ENCODE measurements at places on chromosomes 4 and X.
A peak's percentile ranks its signal among the peaks of the same experiment; 100 is the strongest.

- no peak for DNase-seq
These were observed 22.4 kb downstream of the RS1 start for GRCh38 chrX:18649498-18649951.

- no peak for DNase-seq
These were observed 117.2 kb downstream of the GATB start for GRCh38 chr4:151643564-151643963.

GRCh38 chr4:183337833-183338232 is 15.6 kb upstream of the CLDN24 start:
- DNase-seq, result no peak

DNA sequence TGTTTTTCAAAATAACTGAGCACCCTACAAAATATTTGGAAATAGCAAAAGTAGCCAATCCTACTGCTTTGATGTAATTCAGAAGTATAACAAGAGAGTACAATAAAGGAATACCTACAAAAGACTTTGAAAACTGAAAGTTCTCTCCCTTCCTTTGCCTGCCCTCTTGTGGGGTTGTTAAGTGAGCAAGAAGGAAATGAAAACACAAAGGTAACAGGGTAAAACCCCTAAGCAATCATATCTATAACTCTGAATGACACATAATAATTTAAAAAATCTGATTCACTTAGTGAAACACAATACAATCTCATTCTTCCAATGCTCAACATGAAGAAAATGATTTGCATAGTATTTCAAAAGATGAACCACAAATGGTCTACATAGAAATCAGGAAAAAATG is 98.2 kb downstream of the FRYL start:
- peak; percentile 46 for DNase-seq

DNA sequence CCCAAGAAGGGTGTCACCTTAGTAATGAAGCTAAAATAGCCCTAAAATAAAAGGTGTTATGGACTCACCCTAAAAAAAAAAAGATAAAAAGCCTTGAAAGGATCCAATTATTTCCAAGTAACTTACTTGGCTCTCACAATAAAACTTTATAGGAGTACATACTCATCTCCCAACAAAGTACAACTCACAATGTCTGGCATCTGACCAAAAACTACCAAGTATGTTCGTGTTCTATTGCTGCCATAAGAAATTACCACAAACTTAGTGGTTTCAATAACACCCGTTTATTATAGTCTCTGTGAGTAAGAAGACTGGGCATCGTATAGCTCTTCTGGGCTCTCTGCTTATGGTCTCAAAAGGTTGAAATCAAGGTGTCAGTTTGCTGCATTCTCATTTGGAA is 51.0 kb downstream of the BEX1 start:
- no peak for DNase-seq

DNA sequence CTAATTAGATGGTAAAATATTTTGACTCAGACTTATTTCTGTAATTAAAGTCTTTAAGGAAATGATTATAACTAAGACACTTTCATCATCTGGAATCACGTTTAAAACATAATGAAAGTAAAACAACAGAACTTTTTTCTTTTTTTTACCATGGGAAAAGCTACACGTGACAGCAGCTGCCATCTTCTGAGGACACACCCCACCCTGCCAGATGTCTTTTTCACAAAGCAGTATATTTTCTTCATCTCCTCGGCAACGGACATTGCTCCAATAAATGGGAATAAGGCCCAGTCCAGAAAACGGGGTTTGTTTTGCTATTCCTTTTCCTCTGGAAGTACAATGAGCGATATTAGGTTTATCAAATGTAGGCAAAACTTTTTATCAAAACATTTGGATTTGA is 17.5 kb downstream of the PRSS12 start:
- no peak for DNase-seq

- no peak for DNase-seq
These were observed 487.2 kb upstream of the LCORL start for GRCh38 chr4:18508786-18509185.

DNA sequence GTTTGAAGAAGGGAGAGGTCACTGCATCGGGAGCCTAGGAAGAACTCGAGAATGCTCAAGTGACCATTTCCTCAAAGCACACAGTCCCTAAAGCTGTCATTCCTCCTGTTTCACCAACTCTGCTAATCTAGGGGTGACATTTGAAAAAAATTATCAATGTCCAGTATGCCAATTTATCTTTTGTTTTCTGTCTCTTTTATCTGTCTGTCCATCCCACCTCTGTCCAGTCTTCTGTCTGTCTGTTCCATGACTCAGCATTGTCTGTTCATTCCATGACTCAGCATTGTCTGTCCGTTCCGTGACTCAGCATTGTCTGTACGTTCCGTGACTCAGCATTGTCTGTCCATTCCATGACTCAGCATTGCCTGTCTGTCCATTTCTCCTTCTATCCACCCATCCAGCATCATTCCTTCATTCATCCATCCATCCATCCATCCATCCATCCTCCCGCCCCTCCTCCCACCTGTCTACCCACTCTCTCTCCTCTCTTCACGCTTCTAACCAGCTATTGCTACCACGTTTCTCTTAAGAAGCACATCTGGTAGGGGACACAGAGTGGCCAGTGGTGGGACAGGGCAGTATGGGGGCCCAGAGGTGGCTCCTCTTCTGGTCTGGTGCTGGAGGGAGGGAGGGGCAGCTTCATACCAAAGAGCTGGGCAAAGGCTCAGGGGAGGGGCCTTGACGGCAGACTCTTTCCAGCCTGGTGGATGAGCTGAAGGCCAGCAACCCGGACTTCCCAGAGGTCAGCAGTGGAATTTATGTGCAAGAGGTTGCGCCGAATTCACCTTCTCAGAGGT is 34.1 kb downstream of the HTRA3 start:
- no peak for DNase-seq

DNA sequence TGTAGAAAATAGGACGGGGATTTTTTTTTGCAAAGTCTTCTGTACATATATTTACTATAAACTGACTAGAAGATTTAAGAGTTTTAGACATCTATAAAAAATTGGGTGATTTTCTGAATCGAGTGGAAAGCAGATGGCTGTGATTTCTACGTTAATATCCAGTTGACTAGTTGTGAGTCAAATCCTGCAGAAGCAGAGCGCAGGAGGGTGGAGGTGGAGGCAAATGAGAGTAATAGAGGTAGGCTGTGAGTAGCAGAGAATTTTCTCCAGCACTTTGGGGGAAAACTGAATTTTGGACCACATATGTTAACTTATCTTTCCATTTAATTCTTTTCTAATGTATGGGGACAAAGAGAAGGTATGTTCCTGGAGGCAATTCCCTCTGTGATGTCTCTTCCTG is 82.1 kb upstream of the SOX3 start:
- DNase-seq, result no peak

DNA sequence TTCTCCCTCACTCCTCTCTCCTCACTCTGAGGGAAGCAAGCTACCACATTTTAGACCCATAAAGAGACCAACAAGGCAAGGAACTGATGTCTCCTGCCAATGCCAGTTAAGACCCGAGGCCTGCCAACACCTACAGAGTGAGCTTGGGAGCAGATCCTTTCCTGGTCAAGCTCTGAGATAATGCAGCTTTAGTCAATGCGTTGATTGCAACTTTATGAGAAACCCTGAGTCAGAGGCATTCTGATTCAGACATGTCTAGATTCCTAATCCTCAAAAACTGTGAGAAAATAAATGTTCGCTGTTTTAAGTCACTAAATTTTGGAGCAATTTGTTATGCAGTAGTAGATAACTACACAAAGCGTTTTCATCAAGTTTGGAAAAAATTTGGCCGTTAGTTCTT is 115.5 kb downstream of the JADE1 start:
- no peak for DNase-seq

DNA sequence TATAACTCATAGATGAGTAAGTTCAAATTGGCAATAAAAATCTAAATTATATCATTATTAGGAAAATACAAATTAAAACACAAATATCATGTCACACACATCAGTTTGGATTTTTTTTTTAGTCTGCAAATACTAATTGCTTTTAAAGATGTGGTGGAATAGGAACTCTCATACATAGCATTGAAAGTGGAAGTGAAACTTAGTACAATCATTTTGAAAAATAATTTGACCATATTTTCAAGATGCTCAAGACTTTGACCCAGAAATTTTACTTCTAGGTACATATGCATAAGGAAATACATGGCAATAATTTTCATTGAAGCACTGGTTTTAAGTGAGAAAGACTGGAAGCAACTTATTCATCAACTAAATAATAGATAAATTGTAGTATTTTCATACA is 147.5 kb upstream of the SMIM31 start:
- no peak for DNase-seq

DNA sequence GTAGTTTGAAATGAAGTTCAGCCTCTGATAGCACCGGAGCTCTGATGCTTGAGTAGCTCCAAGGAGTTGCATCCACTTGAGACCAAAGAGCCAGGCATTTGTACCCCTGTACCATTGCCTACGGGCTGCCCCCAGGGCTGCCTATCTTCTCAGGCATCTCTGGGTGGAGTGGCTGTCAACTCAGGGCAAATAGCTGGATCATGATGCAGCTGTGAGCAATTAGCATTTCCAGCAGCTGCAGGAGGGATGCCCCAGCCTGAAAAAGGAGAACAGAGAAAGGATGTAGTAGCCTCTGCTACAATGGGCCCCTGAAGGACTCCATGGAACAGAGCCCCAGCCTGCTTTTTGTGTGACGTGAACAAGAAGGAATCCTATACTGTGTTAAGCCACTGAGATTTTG is 492.6 kb downstream of the BCOR start:
- DNase-seq, result no peak

DNA sequence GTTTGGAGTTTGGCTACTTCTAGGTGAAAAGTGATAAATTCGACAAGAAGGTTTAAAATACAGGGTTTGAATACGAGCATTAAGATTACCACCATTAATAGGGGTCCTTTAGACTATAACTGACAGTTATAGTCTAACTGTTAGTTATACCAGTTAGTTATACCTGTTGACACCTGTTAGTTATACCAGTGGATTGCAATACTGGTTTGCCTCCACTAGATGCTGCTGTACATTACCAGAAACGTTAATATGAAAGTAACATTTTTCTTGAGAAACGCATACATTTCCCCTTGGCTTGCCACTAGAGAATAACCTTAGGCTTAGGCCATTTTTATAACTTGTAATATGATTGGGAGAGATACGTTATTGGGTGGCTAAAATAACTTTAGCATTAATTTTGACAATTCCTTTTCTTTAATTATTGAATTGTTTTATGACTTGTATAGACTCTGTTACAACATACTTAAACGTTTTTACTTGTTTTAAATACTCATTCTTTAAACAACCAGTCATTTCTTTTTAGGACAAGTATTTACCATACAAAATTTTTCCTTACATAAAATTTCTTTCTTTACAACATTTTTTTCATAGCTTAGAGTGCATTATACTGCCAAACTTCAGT is 911.2 kb downstream of the FSTL5 start:
- no peak for DNase-seq

GRCh38 chr4:139767168-139767567 is 101.5 kb downstream of the MGST2 start:
- DNase-seq, result no peak

- DNase-seq, result no peak
These were observed 420.8 kb upstream of the DIPK2B start for GRCh38 chrX:45621376-45622041.

DNA sequence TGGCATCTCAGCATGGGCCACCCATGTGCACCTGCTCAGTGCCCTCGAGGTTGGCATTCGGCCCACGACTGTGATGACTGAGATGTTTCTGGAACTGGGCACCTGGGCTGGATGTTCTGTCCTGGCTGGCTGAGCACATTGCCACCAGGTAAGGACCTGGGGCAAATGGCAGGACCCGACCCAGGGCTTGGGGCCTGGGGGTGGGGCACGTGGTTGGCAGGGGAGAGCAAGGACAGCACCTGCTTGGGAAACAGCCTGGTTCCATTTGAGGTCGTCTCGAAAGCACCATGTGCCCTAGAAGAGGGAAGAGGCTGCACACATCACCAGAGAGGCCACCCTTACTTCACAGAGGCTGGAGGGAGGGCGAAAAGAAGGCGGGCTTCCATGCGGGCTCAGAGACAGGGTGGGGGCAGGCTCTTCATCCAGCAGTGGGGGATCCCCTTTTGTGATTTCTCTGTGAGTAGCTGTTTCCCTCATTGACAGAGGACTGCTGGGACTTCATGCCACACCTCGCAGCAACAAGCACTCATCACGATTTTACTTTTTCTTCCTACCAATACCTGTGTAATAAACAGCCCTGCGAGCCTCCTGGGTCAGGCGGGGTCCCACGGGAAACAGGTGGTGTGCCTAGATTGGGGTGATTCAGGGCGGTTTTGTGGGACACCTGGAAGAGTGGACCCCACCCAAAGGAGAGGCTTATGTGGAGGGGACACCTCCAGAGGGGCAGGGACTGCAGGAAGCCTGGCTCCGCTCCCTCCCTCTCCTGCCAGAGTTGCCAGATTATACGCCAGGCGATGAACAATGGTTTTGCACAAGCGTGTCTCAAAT is 12.0 kb downstream of the TMEM187 start:
- peak; percentile 39 for DNase-seq

DNA sequence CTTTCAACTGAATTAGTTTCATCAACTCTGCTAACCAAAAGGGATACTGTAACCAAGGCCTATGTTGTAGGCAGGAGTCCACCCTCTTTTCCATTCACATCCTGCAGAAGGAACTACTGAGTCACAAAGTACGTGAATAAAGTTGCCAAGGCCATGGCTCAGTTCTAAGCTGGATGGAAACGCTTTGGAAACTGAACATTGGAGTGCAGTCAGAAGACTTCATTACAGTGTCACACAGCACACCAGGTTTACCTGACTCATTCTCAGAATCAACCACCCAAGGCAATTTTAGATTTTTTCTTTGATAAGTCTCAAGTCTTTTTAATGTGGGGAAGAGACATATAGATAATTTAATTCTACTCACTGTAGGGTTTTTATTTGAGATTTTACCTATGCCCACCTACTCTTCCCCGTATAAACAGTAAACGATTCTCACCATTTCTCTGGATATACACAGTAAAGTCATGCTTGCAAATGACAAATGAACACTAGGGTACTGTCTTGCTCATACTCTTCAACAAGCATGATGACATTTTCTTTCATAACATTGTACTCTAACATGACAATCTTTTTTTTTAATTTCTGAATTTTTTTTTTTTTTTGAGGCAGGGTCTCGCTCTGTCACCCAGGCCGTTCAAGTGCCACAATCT is 58.9 kb upstream of the RBM47 start:
- no peak for DNase-seq

DNA sequence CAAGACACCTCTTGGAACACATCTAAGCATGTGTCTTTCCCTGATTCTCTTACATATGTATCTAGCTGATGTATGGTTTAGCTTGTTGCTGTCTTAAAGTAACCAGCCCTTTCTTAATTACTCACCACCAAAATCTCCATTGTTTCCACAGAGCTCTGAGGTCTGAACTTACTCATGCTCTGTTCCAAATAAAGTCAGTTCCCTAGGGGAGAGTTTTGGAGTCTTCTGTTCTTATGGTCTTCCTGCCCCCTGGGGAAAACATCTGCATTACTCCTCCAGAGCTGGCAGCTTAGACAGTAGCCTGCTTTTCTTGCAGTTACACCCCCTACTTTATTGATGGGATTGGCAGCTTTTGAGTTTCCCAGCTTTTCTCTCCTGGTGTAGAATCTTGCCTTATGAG is 125.8 kb downstream of the EDA start:
- DNase-seq, result no peak

Measured in CD4-positive, alpha-beta T cell treated with Interleukin-1 beta for 1 hour (primary cell).